Dermis blood vessel endothelial cell (primary cell): ENCODE measurements at places on chromosomes 7 and 10.
A peak's percentile ranks its signal among the peaks of the same experiment; 100 is the strongest.

DNA sequence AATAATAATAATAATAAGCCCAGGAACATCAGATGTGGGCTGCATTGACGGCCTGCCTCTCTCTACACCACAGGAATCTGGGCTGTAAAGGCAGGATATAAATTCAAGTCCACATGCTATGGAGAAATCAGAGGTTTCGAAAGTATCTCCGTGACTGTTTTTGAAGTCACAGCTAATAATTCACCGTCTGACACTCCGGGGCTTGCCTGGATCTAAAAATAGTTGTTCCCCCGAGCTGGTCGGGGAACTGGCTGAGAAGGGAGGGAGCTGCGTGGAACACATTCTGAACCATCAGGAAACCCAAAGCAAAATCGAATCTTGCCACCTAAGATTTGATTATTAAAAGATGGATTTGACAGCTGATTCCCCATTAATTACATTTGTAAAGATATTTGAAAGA is 35.4 kb downstream of the KLF6 start:
- no peak for DNase-seq

DNA sequence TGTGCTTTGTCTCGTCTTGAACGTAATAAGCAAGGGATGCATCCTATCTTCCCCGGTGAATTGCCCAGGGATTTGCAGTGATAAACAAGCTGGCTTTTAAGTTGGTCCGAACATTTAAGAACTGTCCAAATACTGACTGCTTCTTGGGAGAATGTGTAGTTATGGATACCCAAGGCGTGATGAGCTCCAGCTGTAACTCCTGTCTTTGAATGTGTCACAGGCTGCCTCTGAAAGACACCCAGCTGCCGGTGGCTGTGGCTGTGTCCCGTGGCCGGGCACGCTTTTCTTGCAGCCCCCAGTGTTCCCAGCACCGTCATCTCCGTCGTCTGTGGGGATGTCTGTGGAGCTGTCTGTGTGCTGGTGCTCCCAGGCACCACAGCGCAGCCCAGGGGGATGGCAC is 118.1 kb downstream of the GLRX3 start:
- no peak for DNase-seq

DNA sequence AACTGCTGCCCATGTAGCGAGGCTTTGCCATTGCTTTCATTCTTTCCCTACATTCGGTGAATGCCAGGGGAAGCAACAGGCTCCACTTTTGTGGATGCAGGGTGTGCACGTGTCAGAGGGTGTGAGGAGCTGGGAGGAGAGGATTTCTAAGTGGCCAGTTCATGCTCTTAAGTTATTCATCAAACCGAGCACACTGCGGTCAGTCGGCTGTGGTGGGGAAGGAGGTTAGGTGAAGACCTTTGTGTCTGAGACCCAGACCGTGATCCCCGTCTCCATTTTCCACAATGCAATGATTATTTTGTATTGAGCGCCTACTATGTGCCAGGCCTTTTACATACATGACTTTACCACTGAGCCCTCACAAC is 438.6 kb upstream of the GALNT17 start:
- no peak for DNase-seq

GRCh38 chr7:157875230-157876179 is 538.7 kb downstream of the DNAJB6 start:
- DNase-seq = peak; percentile 1

DNA sequence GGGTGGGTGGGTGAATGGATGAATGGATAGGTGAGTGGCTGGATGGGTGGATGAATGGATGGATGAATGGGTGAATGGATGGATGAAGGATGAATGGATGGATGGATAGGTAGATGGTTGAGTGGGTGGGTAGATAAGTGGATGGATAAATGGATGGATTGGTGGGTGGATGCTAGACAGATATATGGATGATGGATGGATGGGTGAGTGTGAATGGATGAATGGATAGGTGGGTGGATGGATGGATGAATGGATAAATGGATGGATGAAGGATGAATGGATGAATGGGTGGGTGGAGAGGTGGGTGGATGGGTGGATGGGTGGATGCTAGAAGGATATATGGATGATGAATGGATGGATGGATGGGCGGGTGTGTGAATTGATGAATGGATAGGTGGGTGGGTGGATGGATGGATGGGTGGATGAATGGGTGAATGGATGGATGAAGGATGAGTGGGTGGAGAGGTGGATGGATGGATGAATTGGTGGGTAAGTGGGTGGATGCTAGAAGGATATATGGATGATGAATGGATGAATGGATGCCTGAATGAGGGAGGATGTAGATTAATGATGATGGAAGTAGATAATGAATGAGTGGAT is 20.4 kb downstream of the ELFN1 start:
- no peak for DNase-seq

- no peak for DNase-seq
Measured at GRCh38 chr7:136957391-136957790, 88.9 kb downstream of the CHRM2 start.

DNA sequence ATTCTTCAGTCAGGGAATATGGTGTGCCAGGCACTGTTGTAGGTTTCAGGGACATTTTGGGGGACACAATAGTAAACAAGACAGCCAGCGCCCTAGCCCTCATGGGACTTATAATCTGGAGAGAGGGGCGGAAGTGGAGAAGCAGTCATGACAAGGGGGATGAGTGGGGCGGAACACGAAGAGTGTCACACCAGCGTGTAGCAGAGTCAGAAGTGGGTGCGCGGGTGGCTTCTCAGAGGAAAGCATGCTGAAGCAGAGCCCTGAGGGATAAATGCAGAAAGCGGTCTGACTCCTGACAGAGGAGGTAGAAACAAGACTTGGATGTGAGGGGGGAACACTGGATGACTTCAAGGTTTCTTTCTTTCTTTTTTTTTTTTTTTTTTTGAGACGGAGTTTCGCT is 160.3 kb upstream of the LYZL2 start:
- DNase-seq = no peak

DNA sequence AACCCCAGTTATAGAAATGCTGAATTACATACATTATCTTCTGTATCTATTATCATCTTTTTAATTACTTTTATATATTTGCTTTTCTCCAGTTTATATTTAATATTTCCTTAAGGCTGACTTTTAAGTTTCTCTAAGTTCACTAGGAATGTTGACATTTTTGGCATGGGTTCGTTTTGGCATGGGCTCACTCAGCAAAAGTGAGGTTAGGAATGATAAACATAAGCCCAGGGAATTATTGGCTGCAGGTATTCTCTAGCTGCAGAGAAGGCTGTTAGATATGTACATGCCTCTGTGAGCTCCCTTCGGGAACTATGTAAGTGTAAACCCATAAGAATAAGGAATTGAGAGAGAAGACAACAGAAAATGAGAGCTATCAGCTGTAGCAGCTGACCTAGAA is 63.6 kb upstream of the RAB18 start:
- no peak for DNase-seq

DNA sequence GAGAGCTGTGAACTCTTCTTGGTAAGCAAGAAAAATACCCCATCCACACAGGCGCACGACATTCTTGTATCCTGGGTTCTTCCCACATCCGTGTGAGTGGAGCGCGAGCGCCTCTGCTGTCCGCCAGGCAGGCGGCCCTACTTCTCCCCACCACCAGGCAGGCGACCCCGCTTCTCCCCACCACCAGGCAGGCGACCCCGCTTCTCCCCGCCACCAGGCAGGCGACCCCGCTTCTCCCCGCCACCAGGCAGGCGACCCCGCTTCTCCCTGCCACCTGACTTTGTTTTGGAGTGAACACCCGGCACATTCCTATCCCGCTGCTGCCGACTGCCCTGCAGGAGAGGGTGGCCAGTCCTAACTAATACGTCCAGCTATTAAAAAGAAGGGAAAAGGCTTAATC is 120.8 kb downstream of the NT5C2 start:
- no peak for DNase-seq

GRCh38 chr7:84188786-84189405 is 5.7 kb downstream of the SEMA3A start:
- DNase-seq = peak; percentile 67

- DNase-seq = no peak
Measured at GRCh38 chr7:31106303-31107105, 54.4 kb downstream of the ADCYAP1R1 start.

DNA sequence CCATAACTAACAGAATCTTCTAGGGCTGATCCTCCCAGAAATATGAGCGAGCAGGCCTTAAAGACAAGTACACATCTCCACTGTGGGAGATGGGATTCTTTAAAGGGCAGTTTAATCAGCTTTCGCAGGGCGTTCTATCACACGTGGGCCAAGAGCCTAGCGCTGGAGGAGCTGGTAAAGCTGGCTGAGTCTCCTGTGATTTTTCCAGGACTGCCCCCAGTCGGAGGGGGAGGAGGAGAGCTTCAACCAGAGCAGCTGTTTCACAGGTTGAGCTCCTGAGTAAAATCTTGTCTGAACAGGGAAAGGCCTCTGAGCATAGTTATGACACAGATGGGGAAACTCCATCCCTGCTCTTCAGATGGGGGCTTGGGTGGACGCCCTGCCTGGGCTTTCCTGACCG is 87.0 kb downstream of the ZNF365 start:
- DNase-seq = no peak

GRCh38 chr7:3272691-3273141 is 28.3 kb upstream of the SDK1 start:
- DNase-seq = peak; percentile 4

DNA sequence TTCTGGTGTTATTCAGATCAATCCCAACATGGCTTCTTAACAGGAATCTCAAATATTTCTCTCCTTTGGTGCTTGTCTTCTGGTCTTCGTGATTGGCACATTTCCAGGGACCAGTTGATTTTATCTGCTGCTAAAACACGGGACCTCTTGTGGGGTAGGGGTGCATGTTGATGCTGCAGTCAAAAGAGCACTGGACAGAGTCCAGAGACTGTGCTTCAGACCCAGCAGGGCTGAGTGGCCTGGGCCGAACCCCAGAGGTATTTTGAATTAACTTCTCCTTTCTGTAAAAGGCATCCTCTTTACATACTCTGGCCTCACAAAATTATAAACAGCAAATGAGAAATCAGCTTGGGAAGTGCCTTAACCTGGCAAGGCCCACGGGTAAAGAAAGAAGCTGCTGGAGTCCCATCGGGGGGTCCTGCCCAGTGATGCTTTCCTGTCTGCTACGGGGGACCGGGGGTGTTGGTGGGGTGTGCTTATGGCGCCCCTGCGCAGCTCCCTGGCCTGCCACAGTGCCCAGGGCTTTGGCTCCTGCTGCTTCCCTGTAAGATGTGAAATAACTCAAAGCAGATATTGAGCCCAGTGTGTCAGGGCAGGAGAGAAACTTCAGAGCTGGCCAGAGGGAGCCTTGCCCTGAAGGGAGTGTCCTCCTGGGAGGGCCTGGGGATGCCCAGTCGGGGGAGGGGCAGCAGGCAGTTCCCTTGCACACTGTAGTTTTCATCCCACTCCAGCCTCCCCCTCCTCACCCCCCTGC is 230.5 kb downstream of the TCF7L2 start:
- DNase-seq = no peak

GRCh38 chr7:156956727-156957126 is 7.2 kb downstream of the NOM1 start:
- DNase-seq = no peak

GRCh38 chr7:31445686-31446355 is 68.1 kb upstream of the ITPRID1 start:
- DNase-seq = no peak

- DNase-seq = no peak
Measured at GRCh38 chr7:102028206-102028826, 210.9 kb downstream of the CUX1 start.

GRCh38 chr10:21340331-21340730 is 185.2 kb downstream of the SKIDA1 start:
- DNase-seq = no peak

DNA sequence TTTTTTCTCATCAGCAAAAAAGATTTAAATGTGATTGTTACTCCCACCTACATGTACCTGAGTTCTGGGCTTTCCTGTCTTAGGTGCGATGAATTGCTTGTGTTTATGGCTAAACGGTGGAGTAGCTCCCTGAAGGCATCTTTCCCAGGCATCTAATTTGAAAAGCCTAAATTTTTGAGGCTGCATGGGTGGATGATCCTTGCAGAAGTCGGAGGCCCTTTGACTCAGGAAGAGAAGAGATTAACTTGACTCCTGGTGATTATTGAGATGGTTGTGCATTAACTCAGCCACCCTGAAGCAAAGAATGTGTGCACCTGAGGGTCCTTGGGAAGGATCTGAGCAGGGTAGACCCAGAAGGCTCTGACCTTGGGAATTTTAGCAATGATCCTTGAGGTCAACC is 155.6 kb upstream of the SEMA3C start:
- no peak for DNase-seq

GRCh38 chr7:122748195-122748594 is 45.5 kb upstream of the RNF148 start:
- no peak for DNase-seq

DNA sequence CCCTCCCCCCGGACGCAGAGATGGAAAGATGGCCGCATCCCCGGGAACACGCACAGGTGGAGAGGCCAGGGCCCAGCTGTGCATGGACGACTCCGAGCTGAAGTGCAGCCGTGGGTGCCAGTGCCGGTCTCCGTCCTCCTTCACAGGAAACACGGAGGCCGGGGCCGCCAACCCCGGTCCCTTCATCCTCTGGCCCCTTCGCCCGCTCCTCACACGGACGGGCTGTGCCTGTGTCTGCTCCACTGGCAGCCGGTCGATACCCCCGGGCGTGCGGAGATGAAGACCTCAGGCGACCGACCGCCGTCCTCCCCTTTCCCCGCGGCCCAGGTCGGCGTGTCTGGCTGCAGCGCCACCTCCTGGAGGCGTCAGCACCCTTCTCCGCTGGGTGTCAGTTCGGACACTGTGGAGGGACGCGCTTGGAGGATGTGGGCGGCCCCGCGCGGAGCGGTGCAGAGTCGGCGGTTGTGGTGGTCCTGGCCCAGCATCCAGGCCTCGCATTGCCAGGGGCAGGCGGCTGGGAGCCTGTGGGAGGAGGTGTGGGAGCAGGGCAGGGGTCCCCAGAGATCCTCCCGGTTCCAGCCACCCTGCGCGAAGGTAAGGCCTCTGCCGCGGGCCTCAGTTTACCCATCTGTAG is 9.9 kb downstream of the ZNF511 start:
- DNase-seq = peak; percentile 74

DNA sequence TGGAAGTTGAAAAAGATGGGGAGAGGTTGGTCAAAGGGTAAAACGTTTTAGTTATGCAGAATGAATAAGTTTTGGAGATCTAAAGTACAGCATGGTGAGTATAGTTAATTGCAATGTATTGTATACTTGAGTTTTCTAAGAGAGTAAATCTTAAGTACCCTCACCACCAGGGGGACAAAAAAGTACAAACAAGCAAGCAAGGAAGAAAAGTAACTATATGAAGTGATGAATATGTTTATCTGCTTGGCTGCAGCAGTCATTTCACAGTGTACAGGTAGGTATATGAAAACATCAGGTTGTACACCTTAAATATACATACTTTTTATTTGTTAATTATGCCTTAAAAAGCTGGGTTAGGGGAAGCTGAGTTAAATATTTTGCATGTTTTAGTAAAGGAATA is 157.3 kb downstream of the PCLO start:
- peak; percentile 21 for DNase-seq

GRCh38 chr7:19302731-19303130 is 157.5 kb upstream of the FERD3L start:
- no peak for DNase-seq

GRCh38 chr7:2824026-2824677 is 20.0 kb downstream of the GNA12 start:
- DNase-seq = no peak

DNA sequence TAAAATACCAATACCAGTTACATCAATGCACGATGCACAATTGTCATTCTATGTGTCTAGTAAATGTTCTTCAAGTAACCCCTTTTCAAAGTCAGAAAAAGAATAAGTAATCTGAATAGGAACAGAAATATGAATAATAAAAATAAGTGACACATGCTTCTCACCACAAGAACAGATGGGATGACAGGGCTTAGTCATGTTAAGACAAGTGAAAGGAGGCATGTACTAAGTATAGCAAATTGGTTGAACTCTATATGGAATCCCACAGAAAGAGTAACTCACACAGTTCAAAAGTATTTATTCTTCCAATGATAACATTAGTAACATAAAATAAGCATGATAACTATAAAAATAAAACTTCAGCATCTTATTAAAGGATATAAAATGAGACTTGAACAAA is 100.9 kb upstream of the TAS2R16 start:
- DNase-seq = no peak
